ENCODE measurements at places on chromosomes 6 and 20. TPM values are rescaled to one million over a fixed set of nuclear protein-coding genes. Genes with fewer than 3 reads are reported as not detected.

CCND3 gene
- 91.0 TPM for total RNA-seq

HTR1E gene
- not detected for total RNA-seq

GTF3C6 gene
- 31.0 TPM for total RNA-seq

CDH22 gene
- total RNA-seq, result 1.3 TPM

TTK gene
- 0.33 TPM for total RNA-seq

RPS6KA2 gene
- total RNA-seq, result 53.7 TPM

PDYN gene
- total RNA-seq, result not detected

SLC26A8 gene
- not detected for total RNA-seq

PXDC1 gene
- 35.6 TPM for total RNA-seq

ADGRF1 gene
- total RNA-seq, result not detected

SPDEF gene
- not detected for total RNA-seq

OR2J2 gene
- not detected for total RNA-seq

SRMS gene
- total RNA-seq, result not detected

GRCh38 chr6:52572536-52572935 lies 4.3 kb downstream of the TRAM2 start:
- peaks cover 38% of the 10 kb centered on the region for H3K4me1 ChIP-seq
- DNase-seq, result no peak

- no peak overlapping the region for H3K4me3 ChIP-seq
- H3K36me3 ChIP-seq, result no peaks in the 10 kb centered on the region
- H3K4me1 ChIP-seq, result peaks cover 16% of the 10 kb centered on the region
- no peaks in the 10 kb centered on the region for H3K27me3 ChIP-seq
Observed at GRCh38 chr6:57301757-57302156, 15.7 kb upstream of the PRIM2 start.

- H3K4me1 ChIP-seq, result peaks cover 6% of the 10 kb centered on the region
- DNase-seq, result no peak
- H3K27me3 ChIP-seq, result no peaks in the 10 kb centered on the region
- no peak overlapping the region for H3K4me3 ChIP-seq
- no peaks in the 10 kb centered on the region for H3K36me3 ChIP-seq
- no peak overlapping the region for H3K27ac ChIP-seq
Observed at GRCh38 chr6:134413241-134413643, 95.3 kb upstream of the SGK1 start.

- no peak for DNase-seq
- no peaks in the 10 kb centered on the region for H3K36me3 ChIP-seq
- H3K27me3 ChIP-seq, result no peaks in the 10 kb centered on the region
- no peak overlapping the region for H3K27ac ChIP-seq
- H3K4me1 ChIP-seq, result no peaks in the 10 kb centered on the region
Observed at GRCh38 chr20:9453201-9453600, 61.2 kb upstream of the LAMP5 start.

DNA sequence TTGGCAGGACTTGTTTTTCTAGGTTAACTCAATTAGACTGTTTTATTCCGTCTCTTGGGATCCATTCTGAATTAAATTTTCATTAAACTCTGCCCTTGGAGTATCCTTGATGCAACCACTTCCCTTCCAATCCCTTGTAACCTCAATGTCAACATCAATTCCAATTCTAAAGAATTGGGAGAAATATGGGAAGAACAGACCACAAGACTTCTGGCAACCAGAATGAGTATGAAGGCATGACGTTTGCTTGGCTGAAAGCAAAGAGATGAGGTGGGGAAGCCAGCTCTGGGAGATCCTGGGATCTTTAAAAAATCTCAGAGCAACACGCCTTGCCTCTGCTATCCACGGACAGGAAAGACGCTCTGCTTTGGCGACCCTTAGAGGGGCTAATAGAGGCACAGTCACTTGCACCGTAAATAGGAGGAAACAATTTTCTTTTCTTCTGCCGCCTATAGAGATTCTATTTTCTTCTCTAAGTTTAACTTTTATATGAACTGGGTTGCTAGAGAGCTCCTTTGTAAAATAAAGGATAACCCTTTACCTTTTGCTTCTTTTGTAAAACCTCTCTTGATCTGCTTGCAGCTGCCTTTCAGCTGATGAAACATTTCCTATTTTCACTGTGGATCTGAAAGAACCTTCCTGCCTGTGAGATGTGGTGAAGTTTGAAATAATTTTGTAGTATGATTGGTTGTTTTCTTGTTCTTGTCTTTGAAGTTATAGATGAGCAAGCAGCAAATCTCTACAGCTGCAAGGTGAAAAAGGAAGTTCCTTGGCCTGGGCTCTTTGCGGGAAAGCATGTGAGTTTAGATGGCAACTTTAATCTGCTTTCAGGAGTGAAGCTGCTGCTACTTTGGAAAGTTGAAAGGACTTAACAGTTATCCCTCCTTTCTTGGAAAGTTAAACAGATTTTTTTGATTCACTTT lies at the start of gene ASIP:
TSS of gene ASIP (plus strand) at position 731 of the 923 bp plus-strand sequence. CDS start 18,952 bp downstream, outside the sequence.
- no peaks in the 10 kb centered on the region for H3K36me3 ChIP-seq
- H3K4me1 ChIP-seq, result peaks cover 10% of the 10 kb centered on the region
- no peak within 1 kb of the TSS for H3K4me3 ChIP-seq
- no peak within 1 kb of the TSS for H3K27ac ChIP-seq

DNA sequence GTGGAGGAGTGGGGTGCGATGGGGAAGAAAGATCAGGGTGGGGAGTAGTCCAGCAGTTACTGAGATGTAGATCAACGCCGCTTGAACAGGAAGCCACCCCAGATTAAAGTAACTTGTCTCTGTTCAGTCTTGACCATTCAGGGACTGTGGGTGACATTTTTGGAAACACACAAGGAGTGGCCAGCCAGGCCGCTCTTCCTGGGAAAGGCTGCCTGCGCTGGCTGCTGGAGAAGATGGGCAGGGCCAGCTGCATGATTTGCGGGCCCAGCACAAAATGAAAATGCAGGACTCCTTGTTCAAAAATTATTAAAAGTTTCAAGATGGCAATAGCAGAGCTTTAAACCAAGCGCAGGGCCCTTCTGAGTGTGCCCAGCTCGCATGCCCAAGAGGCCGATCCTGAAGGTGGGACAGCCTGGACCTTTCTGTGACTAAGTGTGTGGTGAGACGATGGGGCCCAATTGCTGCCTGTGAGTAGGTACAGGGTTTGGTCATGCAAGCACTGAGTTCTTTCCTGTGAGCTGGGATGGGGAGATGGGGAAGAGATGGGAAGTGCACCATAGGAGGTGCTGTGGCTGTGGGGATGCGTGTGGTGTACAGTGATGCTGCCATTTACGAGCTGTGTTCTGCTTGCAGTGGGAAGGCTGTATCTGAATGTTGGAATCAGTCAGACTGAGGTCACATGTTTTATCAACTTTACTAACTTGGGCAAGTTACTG lies 51.3 kb downstream of the DAAM2 start:
- H3K4me1 ChIP-seq, result peaks cover 18% of the 10 kb centered on the region
- no peaks in the 10 kb centered on the region for H3K36me3 ChIP-seq
- no peak overlapping the region for H3K27ac ChIP-seq
- no peak overlapping the region for H3K4me3 ChIP-seq
- H3K27me3 ChIP-seq, result no peaks in the 10 kb centered on the region

DNA sequence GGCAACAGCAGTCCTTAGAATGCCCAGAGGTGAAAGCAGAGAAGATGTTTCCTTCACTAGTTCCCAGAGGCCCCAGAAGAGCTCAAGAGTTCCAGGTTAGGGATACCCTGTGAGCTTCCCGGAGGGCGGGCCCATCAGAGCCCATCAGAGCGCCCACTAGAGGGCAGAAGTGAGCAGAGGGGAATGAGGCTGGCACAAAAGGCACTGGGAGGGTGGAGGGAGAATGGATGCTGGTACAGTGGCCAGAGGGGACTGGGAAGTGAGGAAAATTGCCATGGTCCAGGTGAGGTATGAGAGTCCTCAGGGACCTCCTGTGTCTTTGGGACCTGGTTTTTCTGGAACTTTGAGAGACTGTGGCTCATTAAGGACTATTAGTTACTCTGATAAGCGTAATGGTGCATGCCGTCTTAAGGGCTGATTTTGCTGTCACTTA lies 57.3 kb downstream of the LINC00237 start:
- no peak overlapping the region for H3K4me3 ChIP-seq
- no peaks in the 10 kb centered on the region for H3K27me3 ChIP-seq
- peak; percentile 54 for DNase-seq
- H3K27ac ChIP-seq, result no peak overlapping the region
- no peaks in the 10 kb centered on the region for H3K36me3 ChIP-seq

- H3K27me3 ChIP-seq, result no peaks in the 10 kb centered on the region
- no peak for DNase-seq
- no peaks in the 10 kb centered on the region for H3K4me1 ChIP-seq
- no peak overlapping the region for H3K4me3 ChIP-seq
- H3K27ac ChIP-seq, result no peak overlapping the region
Observed at GRCh38 chr6:24517659-24518543, 23.1 kb downstream of the ALDH5A1 start.

- H3K4me1 ChIP-seq, result no peaks in the 10 kb centered on the region
- H3K36me3 ChIP-seq, result no peaks in the 10 kb centered on the region
- no peak overlapping the region for H3K27ac ChIP-seq
- no peak overlapping the region for H3K4me3 ChIP-seq
- H3K27me3 ChIP-seq, result no peaks in the 10 kb centered on the region
Observed at GRCh38 chr6:33869826-33870423, 66.1 kb upstream of the MLN start.

DNA sequence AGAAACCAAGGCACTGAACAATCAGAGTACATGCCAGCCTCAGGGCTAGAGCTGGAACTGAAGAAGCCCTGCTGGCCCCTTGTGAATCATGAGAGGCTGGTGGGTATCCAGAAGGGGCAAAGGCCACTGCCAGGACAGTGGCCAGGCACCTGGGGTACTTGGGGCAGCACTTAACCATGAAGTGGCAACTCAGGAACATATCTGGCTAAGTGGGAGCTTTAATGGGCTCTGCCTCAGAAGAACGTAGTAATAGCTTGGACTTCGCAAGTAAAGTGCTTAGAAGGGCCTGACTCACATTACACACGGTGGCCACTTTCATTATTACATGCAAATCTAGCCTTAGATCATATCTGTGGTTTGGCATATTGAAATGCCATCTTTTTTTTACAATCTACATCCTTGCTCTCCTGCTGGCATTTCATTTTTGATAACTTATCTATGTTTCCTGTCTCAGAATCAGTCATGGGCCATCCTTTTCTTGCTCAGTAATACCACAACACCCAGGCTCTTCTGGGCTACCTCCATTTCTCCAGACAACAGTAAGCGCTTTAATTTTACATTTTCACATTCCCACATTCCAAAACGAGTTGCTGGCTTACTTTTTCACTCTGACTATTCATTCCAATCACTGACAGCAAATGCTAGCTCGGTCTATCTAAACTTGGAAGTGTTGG lies 21.6 kb downstream of the NAPB start:
- no peaks in the 10 kb centered on the region for H3K36me3 ChIP-seq
- no peaks in the 10 kb centered on the region for H3K27me3 ChIP-seq
- no peak overlapping the region for H3K27ac ChIP-seq
- no peak for DNase-seq

- H3K4me1 ChIP-seq, result no peaks in the 10 kb centered on the region
- DNase-seq, result peak; percentile 34
- no peaks in the 10 kb centered on the region for H3K27me3 ChIP-seq
- H3K27ac ChIP-seq, result no peak overlapping the region
- no peak overlapping the region for H3K4me3 ChIP-seq
Observed at GRCh38 chr6:5132731-5133130, 47.6 kb downstream of the PPP1R3G start.

DNA sequence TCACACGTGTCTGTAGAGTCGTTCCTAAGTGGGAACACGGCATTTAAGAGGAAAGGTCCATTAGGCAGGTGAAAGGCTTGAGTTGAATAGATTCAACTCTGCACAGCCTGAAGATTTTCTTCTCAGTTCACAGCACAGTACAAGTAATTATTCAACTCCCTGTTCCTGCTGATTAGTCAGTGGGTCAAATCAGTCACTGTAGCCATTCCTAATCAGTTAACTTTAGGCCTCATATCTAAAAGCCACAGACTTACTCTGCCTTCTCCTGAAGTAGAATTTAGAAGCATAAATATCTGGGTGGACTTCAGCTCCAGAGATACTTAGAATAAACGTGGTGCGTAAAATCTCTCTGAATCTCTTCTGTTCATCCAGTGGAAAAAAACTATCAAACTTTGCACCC lies 872.4 kb downstream of the C6orf118 start:
- H3K36me3 ChIP-seq, result no peaks in the 10 kb centered on the region
- no peak overlapping the region for H3K4me3 ChIP-seq
- H3K27me3 ChIP-seq, result no peaks in the 10 kb centered on the region
- no peak overlapping the region for H3K27ac ChIP-seq
- H3K4me1 ChIP-seq, result no peaks in the 10 kb centered on the region
- no peak for DNase-seq

- H3K27me3 ChIP-seq, result no peaks in the 10 kb centered on the region
- no peaks in the 10 kb centered on the region for H3K36me3 ChIP-seq
- peak overlapping the region; percentile 77 for H3K27ac ChIP-seq
- no peak overlapping the region for H3K4me3 ChIP-seq
Observed at GRCh38 chr6:11207199-11207968, 25.1 kb downstream of the NEDD9 start.

- peak within 1 kb of the TSS; percentile 20 for H3K27ac ChIP-seq
- DNase-seq, result peak; percentile 88
- no peaks in the 10 kb centered on the region for H3K27me3 ChIP-seq
Observed at GRCh38 chr6:17101422-17102257, at the start of gene STMND1. Gene STMND1 (plus strand): TSS chr6:17102050. CDS start chr6:17102258, 208 bp downstream.

DNA sequence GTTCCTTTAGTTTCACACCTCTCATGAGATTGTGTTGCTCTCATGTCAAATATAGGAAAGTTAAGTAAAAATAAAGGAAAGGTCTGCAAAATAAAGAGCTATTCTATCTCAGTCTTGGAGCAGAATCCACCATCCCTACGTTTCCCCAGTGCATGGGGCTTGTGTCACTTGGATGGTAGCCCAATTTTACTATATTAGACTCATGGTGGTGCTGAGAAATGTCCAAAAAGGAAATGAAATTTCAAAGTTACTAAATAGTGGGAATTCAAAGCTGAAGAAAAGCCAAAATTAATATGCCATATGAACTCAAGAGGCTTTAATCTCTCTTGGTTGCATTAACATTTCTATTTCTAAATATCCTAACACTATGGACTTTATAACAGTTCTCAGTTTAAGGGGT lies 1283.3 kb upstream of the GJE1 start:
- H3K36me3 ChIP-seq, result no peaks in the 10 kb centered on the region
- no peak overlapping the region for H3K4me3 ChIP-seq
- H3K27me3 ChIP-seq, result no peaks in the 10 kb centered on the region

GRCh38 chr6:73566954-73567591 lies 46.2 kb upstream of the EEF1A1 start:
- peaks cover 18% of the 10 kb centered on the region for H3K4me1 ChIP-seq
- peak; percentile 91 for DNase-seq
- H3K27ac ChIP-seq, result peak overlapping the region; percentile 52
- no peaks in the 10 kb centered on the region for H3K36me3 ChIP-seq
- H3K4me3 ChIP-seq, result no peak overlapping the region

DNA sequence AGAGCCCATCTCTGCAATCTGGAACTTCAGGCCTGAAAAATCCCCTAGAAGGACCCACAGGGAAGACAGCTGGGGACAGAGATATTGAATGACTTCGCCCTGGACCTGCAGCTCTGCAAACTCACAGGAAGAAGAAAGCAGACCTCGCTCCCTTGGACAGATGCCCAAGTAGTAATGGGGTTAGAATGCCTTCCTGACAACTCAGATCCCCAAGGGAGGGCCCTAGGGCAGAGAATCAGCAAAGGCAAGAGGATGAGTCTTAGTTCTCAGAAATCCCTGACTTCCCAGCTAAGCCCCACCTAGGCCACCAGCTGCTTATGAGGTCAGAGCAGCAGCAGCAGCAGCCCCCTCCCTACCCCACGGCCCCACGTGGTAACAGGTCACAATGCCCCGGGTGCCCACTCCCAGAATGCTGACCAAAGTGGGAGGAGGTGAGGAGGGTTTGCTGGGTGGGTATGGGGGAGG lies at the start of gene C20orf141:
TSS of gene C20orf141 (plus strand) at position 401 of the 465 bp plus-strand sequence. CDS start 198 bp downstream, outside the sequence.
- H3K27ac ChIP-seq, result no peak within 1 kb of the TSS
- no peaks in the 10 kb centered on the region for H3K27me3 ChIP-seq
- H3K4me3 ChIP-seq, result no peak within 1 kb of the TSS
- no peaks in the 10 kb centered on the region for H3K36me3 ChIP-seq
- peak; percentile 47 for DNase-seq
- H3K4me1 ChIP-seq, result no peaks in the 10 kb centered on the region
